ENCODE measurements at places on chromosomes 1 and 21.

DNA sequence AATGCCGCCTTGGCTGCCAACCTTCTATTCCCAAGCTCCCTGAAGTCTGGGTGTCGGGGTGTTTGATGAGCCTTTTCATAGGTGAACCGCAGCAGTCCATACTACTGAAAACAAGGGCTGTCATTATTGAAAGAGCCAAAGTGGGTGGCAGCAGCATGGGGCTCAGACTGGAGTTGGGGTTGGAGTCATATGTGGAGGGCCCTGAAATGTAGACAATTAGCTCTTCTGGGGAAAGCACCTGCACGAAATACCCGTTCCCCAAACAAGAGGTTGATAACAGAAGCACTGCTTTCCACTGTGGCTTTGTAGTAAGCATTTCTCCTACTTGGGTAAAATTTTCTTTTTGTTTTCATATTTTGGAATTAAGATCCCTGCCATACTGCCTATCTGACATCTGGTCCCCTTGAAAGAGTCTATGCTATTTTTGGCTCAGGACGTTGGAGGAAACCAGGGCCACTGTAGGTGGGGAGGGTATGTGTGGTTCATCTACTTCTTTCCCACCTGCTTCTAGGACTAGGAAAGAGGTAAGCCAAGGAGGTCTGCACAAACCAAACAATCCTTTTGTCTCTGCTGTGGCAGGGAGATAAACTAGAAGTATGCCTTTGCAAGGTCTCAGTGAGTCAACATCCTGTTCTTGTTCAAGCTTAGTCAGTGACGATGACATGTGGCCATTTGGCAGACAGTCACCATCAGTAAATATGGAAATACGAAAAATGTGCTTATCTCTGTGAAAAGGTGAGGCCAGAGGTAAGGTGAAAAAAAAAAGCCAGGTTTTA, 197.0 kb upstream of the UBE2U start:
- no peak for DNase-seq

DNA sequence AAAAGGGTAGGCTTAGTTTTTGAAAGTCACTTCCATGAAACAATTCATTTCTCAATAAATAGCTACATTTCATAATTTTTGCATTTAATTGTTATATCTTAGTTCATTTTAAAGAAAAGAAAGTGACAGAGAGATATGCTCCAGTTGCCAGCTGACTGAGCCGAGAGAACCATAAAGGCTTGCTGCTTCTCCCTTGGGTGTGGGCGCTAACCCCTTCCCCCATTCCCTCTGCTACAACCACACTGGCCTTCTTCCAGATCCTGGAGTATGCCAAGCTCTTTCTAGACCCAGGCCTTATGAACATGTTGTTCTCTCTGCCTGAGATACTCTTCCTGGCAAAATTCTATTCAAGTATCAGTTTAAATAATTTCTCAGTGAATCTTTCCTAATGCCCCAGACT, 12.3 kb downstream of the SORT1 start:
- DNase-seq = no peak

DNA sequence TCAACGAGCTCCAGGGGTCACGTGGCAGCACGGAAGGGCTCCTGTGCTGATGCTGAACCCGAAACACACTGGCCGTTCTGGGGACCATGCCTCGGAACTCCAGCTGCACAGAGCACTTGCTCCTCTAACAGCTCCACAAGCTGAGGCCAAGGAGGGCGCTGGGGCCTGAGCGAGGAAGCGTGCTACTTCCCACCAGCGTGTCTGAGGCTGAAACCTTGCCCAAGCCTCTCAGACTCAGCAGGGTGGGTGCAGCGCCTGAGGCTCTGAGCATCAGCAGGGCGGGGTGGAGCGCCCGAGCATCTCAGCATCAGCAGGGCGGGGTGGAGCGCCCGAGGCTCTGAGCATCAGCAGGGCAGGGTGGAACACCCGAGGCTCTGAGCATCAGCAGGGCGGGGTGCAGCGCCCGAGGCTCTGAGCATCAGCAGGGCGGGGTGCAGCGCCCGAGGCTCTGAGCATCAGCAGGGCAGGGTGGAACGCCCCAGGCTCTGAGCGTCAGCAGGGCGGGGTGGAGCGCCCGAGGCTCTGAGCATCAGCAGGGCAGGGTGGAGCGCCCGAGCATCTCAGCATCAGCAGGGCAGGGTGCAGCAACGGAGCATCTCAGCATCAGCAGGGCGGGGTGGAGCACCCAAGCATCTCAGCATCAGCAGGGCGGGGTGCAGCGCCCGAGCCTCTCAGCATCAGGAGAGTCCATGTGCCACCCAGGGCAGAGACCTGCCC, 9.6 kb downstream of the WRAP73 start:
- DNase-seq = no peak

DNA sequence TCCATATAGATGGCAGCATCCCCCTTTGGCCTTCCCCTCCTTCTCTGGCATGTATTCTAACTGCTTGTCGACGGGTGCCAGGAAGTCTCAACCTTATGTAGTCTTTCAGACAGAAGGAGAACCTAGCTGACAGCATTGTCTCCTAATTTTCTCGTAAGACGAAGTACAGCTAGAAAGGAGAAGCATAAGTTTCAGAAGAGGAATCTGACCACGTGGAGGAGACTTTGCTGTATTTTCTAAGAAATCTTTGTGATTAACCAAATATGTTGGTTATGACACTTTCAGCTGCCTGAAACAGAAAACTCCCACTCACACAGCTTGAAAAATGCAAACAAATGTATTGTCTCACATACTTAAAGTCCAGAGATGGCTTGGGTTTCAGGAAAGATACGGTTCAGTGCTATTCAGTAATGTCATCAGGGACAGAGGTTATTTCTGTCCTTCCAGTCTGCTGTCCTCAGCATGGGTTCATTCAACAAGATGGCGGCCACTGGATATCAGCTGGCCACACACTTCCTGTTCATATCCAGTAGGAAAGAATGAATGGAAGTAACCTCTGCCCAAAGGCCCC, 109.5 kb upstream of the ZNF648 start:
- DNase-seq = no peak

GRCh38 chr1:151945725-151946722, 36.7 kb upstream of the THEM4 start:
- DNase-seq = peak; percentile 55

DNA sequence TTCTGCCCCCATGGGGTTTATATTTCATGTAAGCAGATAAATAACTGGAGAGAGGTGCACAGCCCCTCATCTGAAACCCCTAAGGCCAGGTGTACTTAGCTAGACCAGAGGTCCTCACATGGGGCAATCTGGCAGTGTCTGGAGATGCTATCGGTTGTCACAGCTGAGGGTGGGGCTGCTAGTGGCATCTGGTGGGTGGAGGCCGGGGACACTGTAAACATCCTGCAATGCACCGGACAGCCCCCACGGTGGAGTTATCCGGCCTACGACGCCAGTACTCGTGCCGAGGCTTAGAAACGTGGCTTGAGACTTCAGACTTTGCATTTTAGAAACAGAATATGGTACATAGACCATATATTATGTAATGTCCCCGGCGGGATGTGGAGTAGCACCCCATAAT, 186.5 kb upstream of the VAMP3 start:
- peak; percentile 14 for DNase-seq

DNA sequence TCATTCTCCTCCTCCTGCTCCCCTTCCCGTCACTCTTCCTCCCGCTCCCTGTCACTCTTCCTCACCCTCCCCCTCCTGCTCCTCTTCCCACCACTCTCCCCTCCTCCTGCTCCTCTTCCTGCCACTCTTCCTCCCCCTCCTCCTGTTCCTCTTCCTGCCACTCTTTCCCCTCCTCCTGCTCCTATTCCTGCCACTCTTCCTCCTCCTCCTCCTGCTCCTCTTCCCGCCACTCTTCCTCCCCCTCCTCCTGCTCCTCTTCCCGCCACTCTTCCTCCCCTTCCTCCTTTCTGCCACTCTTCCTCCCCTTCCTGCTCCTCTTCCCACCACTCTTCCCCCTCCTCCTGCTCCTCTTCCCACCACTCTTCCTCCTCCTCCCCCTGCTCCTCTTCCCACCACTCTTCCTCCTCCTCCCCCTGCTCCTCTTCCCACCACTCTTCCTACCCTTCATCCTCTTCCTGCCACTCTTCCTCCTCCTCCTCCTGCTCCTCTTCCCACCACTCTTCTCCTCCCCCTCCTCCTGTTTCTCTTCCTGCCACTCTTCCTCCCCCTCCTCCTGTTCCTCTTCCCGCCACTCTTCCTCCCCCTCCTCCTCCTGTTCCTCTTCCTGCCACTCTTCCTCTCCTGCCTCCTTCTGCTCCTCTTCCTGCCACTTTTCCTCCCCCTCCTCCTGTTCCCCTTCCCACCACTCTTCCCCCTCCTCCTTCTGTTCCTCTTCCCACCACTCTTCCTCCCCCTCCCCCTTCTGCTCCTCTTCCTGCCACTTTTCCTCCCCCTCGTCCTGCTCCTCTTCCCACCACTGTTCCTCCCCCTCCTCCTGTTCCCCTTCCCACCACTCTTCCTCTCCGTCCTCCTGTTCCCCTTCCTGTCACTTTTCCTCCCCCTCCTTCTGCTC, 28.7 kb upstream of the ARTN start:
- no peak for DNase-seq

GRCh38 chr1:26853156-26853555, 9.8 kb upstream of the SFN start:
- peak; percentile 71 for DNase-seq

DNA sequence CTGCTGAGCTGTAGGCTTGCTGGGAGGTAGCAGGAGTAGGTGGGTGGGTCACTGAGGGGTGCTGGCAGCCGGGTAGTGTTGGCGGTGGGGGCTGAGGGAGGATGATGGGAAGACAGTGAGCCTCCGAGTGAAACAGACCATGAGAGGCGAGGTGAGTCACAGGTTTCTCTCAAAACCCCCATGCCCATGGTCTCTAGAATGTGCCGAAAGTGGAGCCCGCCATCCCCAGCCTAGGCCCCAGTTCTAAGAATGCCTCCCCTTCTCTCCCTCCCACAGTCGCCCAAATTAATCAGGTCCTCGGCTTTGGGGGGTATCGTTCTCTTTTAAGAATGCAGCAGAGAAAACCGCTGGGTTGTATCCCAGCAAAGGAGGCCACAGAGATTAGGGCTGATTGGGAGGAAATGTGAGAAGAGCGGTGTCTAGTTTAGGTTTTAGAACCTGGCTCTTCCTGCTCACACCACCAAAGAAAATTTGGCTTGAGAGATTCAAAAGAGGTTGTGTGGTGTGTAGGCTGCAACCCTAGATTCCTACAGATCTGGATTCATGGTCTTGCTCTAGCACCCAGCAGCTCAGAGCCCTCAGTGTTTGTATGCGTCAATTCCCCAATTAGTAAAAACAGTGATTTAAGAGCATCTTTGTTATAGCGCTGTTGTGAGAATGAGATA, 27.7 kb upstream of the IL19 start:
- no peak for DNase-seq

- DNase-seq = no peak
These were observed 26.6 kb downstream of the LRRC8C start for GRCh38 chr1:89659322-89660081.

GRCh38 chr1:151995774-151996173, 2.1 kb upstream of the S100A10 start:
- no peak for DNase-seq
